ENCODE measurements at places on chromosomes 3 and 15.

GRCh38 chr15:64105113-64105704 lies 9.4 kb downstream of the SNX1 start:
- DNase-seq = no peak

- no peak for DNase-seq
Observed at GRCh38 chr15:24858737-24859601, 95.8 kb upstream of the SNRPN start.

GRCh38 chr3:180983136-180983535 lies 6.4 kb downstream of the DNAJC19 start:
- DNase-seq = no peak

DNA sequence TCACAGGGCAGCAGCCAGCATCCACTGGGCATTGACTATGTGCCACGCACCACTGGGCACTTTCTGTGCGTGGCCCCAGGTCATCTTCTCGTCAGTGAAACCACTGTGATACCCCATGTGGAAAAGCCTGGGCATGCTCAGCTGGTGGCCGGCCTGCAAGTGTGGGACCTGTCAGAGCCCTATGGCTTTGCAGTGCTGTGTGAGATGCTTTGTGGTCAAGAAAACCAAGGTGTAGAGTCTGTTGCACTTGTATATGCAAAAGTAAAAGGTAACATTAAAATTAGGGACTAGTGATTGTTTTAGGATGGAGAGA lies 69.5 kb downstream of the PGPEP1L start:
- DNase-seq = no peak
